Karpas-422 (cell line): ENCODE measurements at places on chromosomes 2 and 18.

- no peak for DNase-seq
Measured at GRCh38 chr2:145018502-145018901, 498.6 kb upstream of the ZEB2 start.

GRCh38 chr2:75243219-75243618 lies 43.9 kb upstream of the TACR1 start:
- DNase-seq, result no peak

DNA sequence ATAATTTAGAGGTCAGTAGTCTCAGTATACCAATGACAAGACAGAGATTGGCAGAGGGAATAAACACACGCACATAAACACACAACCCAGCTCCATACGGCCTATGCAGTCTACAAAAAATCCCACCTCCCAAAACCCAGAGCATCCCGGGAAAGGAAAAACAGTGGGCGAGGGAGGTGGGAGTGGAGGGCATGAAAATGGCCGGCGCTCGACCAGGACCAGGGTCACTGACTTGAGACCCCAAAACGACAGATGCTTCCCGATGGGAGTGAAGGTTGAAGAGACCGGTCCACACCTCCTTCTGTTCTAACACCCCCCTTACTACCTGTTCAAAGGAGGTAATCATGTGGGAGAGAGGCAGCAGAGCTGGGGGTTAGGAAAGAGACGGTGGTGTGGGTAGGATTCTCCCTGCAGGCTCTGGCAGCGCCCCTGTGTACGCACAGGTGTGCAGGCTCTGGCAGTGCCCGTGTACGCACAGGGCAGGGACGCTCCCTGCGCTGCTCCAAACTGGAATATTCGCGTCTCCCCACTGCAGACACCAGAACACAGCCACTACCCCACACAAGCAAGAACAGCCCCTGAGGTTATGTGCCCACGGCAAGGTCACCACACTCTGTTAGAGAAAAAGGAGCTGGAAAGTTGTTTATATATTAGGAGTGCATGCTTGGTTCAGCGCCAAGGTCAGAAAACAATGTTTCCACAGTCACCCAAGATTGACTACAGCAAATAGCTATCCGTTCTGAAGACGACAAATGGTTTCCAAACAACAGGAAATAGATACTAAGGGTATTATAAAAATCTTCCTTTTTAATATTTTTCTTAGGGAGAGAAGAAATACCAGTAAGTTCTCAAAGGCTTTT lies 67.9 kb downstream of the EIPR1 start:
- no peak for DNase-seq

DNA sequence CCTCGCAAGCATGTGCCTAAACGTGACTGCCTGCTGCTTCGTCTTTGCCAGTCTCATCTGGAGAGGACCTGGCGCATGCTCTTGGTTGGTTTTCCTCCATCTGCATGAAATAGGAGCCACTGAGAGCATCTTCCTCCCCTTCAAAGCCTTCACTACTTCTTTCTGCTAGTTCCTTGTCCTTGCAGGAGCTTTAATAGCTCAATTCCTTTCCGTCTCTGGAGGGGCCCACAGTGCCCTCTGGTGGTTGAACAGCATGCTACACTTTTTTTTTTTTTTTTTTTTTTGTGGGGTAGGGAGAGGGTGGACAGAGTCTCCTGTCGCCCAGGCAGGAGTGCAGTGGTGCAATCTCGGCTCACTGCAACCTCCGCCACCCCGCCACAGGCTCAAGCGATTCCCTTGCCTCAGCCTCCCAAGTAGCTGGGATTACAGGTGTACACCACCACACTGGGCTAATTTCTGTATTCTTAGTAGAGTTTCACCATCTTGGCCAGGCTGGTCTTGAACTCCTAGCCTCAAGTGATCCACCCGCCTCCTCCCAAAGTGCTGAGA lies 59.6 kb downstream of the SP110 start:
- peak; percentile 88 for DNase-seq

GRCh38 chr2:188571543-188572303 lies 280.0 kb downstream of the GULP1 start:
- no peak for DNase-seq

DNA sequence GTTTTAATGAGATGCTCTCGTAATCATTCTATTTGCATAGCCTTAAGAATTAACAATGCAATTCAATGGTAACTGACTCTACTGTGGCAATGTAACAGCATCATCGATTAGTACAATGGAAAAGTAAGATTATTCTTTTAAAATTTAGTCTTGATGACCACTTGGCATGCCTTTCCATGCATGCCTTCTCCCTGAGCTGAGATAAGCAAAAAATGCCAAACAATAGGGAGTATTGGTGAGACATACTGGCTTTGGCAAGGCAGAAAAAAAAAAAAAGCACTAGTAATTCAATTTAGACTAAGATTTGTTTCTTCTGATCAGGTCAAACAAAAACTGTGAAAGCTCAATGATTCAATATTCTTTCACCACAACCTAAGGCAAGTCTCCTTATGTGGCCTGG lies 110.8 kb upstream of the TRIB2 start:
- DNase-seq, result no peak

- DNase-seq, result no peak
Measured at GRCh38 chr18:36335476-36336279, 38.2 kb downstream of the FHOD3 start.

GRCh38 chr18:70431203-70431624 lies 142.4 kb downstream of the SOCS6 start:
- DNase-seq, result no peak

GRCh38 chr2:41930807-41931566 lies 116.8 kb upstream of the PKDCC start:
- DNase-seq, result no peak

DNA sequence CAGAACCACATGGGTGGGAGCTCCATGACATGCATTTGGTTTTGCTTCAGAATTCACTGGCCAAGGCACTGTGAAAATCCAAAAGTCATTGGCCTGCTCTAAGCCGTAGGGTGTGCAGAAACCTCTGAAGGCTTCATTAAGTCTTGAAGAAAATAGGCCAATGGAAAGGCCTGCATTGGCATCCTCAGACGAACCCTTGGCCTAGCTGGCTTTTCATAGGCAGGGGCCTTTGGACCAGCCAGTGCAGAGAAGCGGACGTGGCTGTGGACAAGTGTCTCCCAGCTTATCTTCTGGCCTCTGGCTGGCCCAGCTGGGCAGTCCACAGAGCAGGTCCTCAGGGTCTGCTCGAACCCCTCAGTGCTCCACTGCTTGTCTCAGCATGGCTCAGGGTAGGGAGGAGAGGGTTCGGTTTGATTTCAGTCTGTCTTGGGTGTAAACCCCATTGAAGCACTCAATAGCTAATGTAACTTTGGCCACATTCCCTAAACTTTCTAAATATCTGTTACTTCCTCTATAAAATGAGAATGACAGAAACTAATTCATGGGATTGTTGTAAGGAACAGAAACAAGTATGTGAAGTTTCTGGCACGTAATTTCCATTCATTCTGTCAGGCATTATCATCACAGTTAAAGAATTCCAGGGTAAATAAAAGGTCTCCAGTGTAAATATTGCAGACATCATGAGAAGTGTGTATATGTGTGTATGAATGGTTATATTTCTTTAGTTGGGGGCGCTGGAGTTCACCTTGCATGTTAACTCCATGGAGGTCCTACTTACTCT lies 125.5 kb downstream of the TFCP2L1 start:
- DNase-seq, result peak; percentile 12

DNA sequence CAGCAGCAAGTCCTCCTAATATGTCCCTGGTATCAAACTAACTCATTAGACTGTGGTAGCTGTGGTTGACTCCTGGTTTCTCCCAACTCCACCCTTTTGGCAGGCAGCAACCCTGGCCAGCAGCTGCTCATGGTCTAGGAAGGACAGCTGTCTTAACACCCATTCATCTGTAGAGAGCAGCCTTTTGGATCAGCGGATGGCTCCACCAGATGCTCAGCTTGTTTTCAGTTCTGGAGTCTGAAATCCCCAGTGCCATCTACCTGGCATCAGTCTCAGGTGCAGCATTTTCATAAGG lies 100.5 kb downstream of the SPOPL start:
- DNase-seq, result no peak
